ENCODE measurements at places on chromosomes 11 and 22.

GRCh38 chr11:11998091-11998781, 10.2 kb downstream of the DKK3 start:
- DNase-seq = no peak

- DNase-seq = no peak
Observed at GRCh38 chr22:26585104-26585790, 4.7 kb downstream of the TPST2 start.

- DNase-seq = no peak
Observed at GRCh38 chr11:126174816-126175215, 36.6 kb downstream of the RPUSD4 start.

GRCh38 chr11:27209562-27210005, 153.4 kb downstream of the CCDC34 start:
- no peak for DNase-seq

DNA sequence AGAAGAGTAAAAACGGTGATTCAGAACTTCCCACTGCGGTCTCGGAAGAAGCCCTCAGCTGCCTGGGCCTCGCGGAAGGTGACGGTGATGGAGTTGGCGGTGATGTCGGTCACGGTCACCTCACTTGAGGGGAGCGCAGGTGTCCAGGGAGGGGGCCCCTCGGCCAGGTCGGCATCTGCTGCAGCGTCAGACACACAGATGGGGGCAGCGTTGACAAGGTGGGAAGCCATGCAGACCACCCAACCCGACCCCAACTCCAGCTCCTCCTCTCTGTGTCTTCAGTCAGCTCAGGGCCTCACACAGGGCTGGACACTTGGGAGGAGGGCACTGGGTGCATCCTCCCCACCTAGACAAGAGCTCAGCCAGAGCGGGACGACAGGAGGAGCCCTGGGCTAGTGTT, 18.6 kb downstream of the CBX7 start:
- DNase-seq = no peak

DNA sequence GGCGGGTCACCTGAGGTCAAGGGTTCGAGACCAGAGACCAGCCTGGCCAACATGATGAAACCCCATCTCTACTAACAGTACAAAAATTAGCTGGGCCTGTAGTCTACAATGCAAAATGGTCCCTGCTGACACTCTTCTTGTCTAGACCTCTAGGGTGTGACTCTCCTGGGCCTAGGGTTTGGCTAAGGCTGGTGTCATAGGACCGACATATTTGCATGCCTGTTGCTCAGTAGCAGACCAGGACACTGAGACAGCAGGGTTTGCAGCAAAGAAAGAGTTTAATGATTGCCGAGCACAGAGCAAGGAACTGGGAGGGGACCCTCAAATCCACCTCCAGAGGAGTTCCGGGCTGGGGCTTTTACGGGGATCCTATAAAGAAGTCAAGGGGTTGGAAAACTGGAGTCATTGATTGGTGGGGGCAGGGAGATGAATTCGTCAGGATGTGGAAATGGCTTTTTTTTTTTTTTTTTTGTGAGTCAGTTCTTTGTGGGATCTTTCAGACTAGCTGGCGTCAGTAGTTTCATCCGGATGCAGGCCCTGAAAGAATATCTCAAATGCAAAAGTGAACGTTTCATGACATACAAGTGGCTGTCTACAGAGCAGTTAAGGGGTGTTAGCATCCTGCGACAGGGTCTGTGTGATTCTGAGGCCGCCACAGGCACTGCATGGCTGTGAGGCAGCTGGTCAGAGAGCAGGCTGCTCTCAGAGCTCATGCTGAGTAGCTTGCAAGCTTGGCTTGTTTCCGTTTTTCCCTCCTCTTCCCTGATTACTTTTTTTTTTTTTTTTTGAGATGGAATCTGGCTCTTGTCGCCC, 27.2 kb upstream of the A4GALT start:
- DNase-seq = peak; percentile 50

DNA sequence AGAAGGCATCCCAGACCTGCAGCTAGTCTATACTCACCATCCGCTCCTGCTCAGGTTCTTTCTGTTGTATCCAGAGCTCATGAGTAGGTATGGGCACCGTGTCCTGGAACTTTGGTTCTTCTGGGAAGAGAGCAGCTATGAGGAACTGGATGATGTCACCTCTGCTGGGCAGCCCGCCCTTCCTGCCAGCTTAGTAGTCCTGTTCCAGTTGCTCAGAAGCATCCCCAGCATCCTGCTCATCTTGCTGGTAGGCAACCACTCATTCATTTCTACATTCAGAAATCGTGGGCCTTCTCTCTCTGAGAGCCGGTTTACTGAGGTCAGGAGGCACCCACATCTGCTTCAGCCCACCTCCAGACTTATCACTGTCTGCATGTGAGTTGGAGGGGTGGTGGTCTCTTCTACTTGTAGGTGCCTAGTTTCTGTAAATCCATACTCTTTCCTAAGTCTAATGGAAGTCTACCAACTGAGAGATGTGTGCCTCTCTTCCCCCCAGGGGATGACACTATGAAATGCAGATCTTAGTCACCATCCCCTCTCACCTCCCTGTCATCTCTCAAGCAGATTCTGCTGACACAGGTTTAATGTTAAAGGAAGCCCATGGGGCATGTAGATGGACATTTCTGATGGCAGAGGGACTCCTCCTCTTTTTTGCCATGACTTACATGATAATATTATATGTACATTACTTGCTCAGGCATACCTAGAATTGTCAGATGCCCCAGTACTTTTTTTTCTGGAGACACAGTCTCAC, 29.6 kb upstream of the CCDC134 start:
- DNase-seq = no peak

- no peak for DNase-seq
Observed at GRCh38 chr22:46024136-46024840, 47.3 kb upstream of the WNT7B start.

GRCh38 chr11:28713850-28714249, 605.7 kb downstream of the METTL15 start:
- DNase-seq = no peak

GRCh38 chr11:11867720-11868119, 25.9 kb downstream of the USP47 start:
- DNase-seq = no peak

- no peak for DNase-seq
Observed at GRCh38 chr11:121898903-121899302, 217.1 kb downstream of the BLID start.

DNA sequence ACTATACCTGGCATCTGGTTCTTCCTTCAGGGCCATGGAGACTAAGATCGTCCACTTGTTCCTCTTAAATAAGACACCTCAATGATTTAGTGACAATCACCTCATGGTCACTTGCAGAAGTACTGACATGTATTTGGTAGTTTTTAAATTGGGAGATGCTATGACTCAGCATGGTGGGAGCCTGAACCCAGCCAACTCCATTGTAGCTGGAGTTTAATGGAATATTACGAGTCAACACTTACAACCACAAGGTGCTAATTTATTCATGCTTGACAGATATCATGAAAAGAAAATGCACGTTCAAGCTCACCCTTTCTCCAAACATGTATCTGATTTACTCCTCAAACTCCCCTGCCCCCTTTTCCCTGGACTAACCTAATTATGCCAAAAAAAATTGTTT, 16.6 kb upstream of the APOL3 start:
- DNase-seq = no peak

DNA sequence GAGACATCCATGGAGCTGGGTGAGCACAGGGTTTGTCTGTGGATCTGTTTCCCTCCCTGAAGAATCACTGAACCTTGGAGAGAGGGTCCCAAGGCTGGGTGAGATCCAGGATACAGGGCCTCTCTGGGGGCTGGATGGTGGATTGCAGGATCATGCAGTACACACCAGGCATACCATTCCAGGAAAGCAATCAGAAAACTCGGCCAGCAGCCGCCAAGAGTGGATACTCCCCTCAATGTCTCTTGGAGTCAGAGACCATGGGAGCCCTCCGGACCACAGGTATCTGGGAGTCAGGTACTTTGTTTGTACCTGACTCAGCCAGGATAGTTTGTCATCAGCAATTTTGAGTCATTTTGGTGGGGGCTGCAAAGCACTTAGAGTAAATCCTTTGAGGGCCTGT, 14.6 kb upstream of the SYT13 start:
- no peak for DNase-seq

DNA sequence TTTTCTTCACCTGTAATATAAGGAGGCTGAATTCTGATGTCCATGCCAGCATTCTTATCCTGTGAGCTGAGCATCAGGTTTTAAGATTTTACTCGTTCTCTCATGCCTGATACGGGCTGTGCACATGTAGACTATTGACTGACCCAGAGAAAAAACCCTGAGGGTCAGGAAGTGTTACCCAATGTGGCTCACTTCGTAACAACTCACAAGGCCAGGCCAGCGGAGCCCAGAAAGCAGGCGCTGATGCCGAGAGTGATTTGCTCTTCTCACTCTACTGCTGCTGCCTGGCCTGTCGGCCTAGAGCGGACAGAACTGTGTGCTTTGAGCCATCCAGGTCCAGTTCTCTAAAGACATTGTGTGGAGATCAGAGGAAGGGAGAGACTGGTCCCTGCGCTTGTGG, 10.8 kb downstream of the THYN1 start:
- no peak for DNase-seq

DNA sequence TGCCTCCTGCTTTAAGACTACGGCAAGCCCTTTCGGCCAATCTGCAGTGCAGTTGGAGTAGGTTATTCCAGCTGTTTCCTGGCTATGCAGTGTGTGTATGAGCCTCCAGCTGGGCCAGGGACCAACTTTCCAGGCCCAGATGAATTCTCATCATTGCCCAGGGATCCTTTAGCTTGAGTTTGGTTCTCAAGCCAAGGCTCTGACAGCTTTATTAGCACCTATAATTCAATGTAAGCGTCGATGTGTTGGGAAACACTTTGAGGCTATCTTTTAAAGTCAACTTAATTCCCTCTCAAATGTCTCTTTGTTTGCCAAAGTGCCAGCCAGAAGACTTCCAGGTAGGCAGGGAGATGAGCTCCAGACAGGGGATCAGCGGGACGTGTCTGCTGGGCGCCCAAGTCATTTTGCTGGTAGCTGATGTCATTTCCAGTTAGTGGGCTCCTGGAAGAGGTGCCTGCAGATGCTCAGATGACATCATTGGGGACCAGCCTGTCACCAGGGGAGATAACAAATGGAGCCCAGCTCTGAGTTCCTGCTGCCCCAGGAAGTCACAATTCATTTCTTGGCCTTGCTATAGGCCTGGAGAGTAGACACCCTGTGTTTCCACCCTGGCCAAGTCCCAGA, 520.4 kb downstream of the SOX6 start:
- DNase-seq = no peak

- no peak for DNase-seq
Observed at GRCh38 chr22:33361581-33361980, 303.4 kb upstream of the SYN3 start.

DNA sequence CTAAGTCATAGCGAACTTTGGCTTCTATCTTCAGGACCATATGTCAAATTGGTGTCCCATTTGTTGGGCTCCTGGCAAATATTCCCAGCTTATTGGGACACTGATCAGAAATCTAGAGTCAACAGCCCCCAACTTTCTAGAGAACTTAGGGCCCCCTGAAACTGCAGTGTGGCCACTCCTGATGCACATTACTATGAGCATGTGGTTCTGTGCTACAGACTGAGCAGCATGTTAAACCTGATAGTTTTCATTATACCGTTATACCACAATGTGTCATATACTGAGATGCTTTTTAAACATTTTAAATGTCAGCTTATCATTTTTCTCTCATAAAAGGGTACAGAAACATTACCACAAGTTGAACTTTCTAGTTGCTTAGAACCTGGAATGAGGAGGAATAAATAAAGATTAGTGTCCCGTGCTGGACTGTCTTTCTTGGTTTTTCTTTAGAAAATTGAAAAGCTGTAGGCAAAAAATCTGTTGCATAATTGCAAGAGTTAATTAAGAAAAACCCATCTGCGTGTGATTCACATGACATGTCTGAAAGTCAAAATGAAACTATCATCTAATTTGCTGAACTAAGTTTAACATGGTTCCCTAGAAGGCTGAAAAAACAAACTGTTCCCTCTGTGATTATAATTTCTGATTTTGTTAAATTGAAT, 16.4 kb upstream of the CTSC start:
- DNase-seq = no peak

GRCh38 chr22:33825761-33826160, 94.5 kb downstream of the LARGE1 start:
- no peak for DNase-seq

DNA sequence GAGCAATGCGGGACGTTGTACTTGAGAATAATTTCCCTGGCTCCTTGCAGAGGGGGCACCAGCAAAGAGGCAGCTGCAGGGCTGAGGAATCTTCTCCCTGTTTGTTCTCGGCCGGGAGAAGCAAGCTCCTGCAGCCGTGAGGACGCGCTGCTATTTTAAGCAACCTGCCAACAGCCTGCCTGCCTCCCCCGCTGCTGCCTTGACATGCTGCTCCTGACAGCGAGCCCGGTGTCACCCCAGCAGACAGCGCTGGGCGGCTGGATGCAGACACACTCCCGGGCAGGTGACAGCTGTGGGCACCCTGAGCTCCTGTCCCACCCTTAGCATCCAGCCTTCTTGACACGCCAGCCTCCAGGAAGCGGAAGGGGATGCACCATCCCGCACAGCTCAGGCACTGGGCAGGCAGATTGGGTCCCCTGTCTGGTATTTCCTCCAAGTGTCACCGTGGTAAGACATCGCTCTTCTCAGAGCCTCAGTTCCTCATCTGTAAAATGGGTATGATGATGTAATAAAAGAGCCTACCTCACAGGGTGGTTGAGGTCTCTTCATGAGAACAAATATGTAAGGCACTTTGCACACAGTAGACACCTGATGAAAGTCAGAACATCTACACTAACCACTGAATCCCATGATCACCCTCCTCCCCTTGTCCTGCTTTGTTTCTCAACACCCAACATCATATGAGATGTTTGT, 530.6 kb downstream of the MN1 start:
- DNase-seq = no peak

DNA sequence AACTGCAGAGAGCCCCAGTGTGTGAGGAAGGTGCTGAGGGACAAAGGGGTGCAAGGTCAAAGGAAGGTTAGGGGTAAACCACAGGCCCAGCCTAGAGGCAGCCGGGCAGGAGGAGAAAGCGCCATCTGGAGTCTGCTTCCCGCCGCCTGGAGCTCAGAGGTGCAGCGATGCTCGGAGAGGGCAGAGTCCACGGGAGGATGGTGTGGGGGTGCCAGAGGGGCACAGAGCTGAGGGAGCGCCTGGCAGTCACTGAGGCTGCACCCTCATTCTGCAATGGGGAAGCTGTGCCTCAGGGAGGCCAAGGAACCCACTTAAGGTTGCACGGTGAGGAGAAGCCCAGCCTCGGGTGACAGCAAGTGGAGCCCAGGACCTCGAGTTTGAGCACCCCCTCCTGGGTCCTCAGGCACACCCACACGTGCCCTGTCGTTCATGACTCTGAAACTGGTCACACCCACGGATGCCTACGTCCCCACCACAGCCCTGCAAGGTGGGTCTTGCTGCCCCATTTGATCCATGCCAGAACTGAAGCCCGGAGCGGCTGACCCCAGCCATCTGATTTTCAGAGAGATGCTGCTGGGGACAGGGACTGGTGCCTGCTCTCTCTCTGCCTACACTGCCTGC, 1.6 kb downstream of the IL2RB start:
- no peak for DNase-seq
